Omental fat pad (tissue), 4 donors: ENCODE measurements at places on chromosomes 5 and 9.

- no peak for DNase-seq
Measured at GRCh38 chr9:111038331-111039230, at the start of gene LPAR1. Gene LPAR1, minus strand, starts transcription at chr9:111038470. Its CDS starts 66,353 bp downstream, at chr9:110972117.

DNA sequence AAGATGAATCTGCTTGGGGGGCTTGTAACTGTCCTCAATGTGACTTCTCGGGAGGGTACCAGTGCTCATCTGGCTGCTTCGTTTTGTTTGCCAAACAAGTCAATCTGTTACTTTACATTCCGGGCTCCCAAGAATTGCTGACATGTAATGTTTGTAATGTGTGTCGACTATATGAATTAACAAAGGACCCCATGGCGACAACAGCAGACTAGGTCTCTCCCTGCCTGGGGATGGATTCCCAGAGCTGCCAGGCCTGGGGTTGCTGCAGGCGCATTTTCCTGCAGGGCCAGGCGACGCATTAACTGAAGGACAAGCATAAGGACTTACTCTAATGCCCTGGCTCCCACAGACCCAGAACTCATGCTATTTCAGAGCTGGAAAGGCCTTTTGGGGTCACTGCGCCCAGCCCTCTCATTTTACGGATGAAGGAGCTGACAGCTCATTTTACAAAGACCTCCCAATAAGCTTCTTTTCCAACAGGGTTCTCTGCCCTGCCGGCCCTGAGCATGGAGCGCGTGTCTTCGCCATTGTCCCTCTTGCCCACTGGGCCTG lies 214.8 kb downstream of the TTLL11 start:
- DNase-seq = no peak

- no peak for DNase-seq
Measured at GRCh38 chr5:158922263-158922592, 177.5 kb downstream of the EBF1 start.

DNA sequence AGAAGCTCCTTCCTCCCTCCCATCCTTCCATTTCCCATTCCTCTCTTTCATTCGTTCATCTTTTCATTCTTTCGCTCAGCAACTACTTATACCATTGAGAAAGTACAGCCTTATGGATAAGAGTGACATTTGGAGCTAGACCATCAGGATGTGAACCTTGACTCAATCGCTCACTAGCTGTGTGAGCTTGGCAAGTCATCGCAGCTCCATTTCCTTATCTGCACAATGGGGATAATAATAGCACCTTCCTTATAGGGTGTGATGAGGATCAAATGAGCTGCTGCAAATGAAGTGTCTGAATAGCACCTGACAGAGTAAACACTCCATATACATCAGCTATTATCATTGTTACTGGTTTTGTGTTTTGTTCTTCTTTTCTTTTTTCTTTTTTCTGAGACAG lies 28.1 kb upstream of the SYNPO start:
- DNase-seq = no peak

DNA sequence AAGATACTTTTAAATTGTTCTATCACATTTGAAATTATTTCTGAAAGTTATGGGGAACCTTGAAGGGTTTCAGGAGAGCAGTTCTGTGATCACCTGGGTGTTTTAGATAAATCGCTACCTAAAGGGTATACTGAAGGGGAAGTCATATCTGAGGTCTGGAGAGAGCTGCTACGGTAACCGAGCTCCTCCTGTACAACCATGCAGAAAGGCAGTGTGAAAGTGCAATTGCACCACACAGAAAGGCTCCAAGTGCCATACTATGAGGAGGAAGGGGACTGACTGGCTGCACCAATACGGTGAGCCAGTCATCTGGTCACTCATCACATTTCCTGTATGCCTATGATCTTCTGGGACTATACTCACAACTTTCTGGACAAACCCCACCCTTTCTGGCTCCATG lies 241.4 kb upstream of the SLC24A2 start:
- DNase-seq = no peak

- no peak for DNase-seq
Measured at GRCh38 chr5:126124706-126125345, 298.4 kb upstream of the GRAMD2B start.

GRCh38 chr9:106179191-106179590 lies 484.9 kb downstream of the TMEM38B start:
- DNase-seq = no peak

DNA sequence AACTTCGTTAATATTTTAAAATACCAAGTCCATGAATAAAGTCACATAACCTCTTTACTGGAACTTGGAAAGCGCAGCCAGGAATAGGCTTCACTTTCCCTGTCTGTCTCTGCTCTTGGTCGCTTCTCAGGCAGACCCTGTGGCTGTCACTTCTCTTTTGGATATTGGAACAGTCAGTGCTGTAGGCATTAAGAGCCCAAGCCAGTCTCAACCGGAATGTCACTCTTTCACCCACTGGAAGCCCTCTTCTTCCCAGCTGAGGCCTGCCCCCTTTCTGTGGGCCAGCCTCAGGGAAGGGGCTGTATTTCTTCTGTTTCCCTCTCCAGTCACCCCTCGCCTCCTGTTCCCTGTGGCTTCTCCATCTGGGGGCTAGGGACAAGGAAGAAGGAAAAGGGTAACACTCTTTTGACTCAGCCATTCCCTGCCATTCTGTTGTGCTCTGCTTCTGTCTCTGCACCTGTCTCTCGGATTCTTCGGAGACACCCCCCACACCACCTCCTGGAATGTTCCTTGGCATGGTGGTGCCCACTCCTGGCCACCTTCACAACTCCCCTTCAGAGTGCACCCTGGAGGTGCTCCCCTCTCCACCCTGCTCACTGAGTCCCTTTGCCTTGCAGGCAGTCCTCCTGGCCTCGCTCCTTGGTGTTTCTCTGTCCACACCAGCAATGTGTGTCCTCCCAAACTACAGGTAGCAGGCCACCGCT lies 103.4 kb downstream of the TRIO start:
- DNase-seq = no peak

DNA sequence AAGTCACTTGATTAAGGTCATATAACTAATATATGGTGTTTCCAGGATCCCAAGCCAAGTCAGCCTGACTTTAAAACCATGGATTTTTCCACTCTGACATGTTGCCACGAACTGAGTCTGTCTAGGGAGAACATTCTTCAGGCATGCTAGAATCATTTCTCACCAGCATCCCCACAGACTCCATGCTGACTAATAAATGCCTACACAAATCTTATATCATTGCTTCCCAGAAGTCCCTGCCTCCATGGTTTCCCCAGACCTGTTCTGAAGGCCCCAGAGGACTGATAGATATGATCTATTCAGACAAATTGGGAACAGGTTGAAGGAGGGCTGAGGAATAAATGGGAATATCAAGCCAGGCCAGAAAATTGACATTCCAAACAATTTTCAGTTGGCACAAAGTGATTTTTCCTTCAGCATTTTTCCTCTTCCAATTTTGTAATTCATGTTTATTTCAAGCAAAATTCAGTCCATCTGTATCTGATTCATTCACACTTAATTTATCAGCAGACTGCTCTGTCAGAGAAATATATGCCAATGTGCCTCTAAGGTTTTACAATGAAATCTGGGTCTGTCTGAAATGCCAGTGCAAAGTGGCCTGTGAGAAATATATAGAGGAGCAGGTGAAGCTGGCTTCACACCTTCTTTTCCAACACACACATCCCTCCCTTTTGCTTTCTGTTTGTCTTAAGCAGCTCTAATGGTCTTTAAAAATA lies 413.6 kb upstream of the TNC start:
- no peak for DNase-seq

- DNase-seq = no peak
Measured at GRCh38 chr5:137084016-137084415, 415.1 kb downstream of the SPOCK1 start.

GRCh38 chr9:114369216-114370130 lies 18.3 kb downstream of the AKNA start:
- no peak for DNase-seq

- DNase-seq = no peak
Measured at GRCh38 chr5:170681013-170681433, 102.5 kb upstream of the GABRP start.

DNA sequence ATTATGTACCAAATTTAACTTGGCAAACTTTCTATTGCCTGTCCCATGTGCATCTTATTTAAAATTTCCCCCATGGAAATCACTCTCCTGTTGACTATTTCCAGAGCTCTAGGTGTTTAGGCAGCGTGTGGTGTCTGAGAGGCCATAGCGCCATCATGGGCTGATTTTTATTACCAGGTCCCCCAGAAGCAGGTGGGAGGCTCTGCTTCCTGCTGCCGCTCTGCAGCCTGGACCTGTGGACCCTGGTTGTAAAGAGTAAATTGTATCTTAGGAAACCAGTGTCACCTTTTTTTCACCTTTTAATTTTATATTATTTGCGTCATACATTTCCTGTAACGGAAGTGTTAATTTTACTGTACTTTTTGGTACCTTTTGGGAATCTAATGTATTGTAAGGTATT lies 6.4 kb downstream of the HNRNPAB start:
- no peak for DNase-seq

GRCh38 chr5:128498844-128499455 lies 39.1 kb downstream of the FBN2 start:
- no peak for DNase-seq
